ENCODE measurements at places on chromosomes 6 and 20.
A peak's percentile ranks its signal among the peaks of the same experiment; 100 is the strongest.

GRCh38 chr6:44548319-44548718 is 160.8 kb downstream of the CDC5L start:
- DNase-seq, result no peak

GRCh38 chr20:3788685-3789155 is 2.2 kb upstream of the CENPB start:
- no peak for DNase-seq

- DNase-seq, result no peak
Observed at GRCh38 chr6:104123227-104123626, 736.5 kb downstream of the HACE1 start.

- DNase-seq, result peak; percentile 67
Observed at GRCh38 chr6:135176464-135176863, 4.6 kb upstream of the MYB start.

DNA sequence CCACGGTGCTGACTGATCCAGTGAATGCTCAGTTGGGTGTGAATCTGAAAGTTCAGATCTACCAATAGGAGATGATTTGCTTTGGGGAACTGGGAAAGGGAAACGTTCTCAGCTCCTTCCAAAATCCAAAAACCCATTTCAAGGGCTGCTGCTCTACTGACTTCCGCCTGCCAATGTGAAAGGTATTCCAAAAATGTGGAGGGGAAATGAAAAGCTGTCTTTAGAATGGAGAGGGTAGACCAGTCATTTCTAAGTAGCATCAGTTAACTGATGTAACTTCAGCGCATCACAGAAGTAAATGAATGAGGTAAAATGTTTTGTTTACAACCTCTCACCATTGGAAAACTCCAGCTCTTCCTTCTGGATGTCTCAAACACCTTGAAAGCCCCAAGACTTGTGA is 19.6 kb upstream of the EYA2 start:
- DNase-seq, result no peak

DNA sequence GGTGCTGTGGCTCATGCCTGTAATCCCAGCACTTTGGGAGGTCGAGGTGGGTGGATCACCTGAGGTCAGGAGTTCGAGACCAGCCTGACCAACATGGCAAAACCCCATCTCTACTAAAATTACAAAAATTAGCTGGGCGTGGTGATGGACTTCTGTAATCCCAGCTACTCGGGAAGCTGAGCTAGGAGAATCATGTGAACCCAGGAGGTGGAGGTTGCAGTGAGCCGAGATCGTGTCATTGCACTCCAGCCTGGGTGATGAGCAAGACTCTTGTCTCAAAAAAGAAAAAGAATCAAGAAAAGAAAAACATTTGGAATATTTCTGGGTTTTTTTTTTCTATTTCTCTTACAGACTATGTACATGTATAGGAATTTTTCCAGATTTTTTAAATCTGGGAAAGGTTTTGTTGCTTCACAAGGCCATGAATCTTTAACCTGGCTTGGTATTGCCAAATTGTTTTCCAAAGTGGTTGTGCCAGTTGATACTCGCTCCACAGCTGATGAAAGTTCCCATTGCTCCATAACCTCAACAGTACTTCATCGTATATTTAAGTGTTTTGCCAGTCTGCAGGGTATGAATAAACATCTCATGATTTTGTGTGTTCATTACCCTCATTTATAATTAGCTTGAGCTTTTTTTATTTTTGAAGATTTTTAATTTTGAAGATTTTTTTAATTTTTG is 33.5 kb downstream of the RNF217 start:
- DNase-seq, result no peak

GRCh38 chr6:152598901-152599537 is 38.1 kb downstream of the SYNE1 start:
- no peak for DNase-seq

- DNase-seq, result no peak
Observed at GRCh38 chr6:169858293-169858934, 107.0 kb downstream of the ERMARD start.

- DNase-seq, result no peak
Observed at GRCh38 chr20:33318096-33318429, 35.0 kb downstream of the BPIFB1 start.

DNA sequence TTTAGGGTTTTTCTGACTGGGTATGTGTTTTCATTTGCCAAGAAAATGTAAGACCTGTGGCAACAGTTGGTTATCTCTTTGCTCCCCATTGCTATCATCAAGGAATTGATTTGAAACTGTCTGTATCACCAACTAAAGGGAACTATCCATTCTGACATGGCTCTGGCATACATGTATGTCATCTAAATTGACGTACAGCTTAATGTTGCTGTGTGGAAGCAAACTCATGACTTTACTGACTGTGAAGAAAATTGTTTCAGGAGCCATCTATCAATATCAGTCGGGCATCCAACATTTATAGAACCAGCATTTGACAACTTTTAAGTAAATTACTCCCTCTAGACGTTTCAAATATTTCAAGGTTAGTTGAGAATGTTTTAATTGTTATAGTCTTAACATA is 555.8 kb upstream of the EPHA7 start:
- no peak for DNase-seq

DNA sequence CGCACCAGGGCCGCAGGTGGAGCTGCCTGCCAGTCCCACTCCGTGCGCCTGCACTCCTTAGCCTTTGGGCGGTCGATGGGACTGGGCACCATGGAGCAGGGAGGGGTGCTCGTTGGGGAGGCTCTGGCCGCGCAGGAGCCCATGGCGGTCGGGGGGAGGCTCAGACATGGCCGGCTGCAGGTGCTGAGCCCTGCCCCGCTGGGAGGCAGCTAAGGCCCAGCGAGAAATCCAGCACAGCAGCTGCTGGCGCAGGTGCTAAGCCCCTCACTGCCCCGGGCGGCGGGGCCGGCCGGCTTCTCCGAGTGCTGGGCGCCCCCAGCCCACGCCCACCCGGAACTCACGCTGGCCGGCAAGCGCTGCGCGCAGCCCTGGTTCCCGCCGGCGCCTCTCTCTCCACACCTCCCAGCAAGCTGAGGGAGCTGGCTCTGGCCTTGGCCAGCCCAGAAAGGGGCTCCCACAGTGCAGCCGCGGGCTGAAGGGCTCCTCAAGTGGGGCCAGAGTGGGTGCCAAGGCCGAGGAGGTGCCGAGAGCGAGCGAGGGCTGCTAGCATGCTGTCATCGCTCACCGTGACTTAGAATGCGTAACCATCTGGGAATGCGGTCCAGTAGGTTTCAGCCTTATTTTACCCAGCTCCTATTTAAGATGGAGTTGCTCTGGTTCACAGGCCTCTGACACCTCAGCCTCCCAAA is 77.3 kb downstream of the C6orf52 start:
- DNase-seq, result no peak

DNA sequence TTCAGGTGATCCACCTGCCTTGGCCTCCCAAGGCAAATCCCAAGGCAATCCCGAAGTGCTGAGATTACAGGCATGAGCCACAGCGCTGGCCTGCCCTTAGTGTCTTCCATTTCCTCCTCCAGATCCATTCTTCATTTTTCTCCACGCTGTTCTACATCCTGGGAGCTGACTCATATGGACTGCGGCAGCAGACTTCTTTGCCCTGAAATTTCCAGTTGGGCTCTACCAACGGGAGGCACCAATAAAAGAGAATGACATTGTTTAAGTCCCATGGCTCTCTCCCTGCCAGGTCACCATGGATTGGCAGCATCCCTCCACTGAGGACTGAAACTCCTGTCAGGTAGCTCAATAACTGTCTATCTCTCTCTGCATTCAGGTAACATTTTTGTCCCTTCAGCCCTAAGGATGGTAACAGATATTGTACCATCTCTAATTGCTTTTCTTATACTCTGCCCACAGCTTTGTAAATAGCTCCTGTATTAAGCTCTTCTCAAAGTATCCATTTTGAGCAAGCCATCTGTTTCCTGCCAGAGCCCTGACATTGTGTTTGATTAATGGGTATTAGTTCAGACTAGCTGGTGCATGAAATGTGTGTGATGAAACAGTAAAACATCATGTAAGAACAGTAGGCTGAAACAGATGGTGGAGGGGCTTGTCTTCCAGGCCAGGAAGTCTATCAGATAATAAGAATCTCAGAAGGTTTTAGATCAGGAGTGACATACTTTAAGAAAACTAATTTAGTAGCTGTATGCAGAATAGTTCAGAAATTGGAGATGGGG is 3.6 kb downstream of the TBCC start:
- DNase-seq, result no peak

- DNase-seq, result no peak
Observed at GRCh38 chr6:43122146-43122545, 46.0 kb downstream of the PTK7 start.

GRCh38 chr6:114202389-114202788 is 140.4 kb downstream of the HS3ST5 start:
- no peak for DNase-seq

GRCh38 chr6:155154158-155154830 is 109.5 kb upstream of the CLDN20 start:
- peak; percentile 81 for DNase-seq

DNA sequence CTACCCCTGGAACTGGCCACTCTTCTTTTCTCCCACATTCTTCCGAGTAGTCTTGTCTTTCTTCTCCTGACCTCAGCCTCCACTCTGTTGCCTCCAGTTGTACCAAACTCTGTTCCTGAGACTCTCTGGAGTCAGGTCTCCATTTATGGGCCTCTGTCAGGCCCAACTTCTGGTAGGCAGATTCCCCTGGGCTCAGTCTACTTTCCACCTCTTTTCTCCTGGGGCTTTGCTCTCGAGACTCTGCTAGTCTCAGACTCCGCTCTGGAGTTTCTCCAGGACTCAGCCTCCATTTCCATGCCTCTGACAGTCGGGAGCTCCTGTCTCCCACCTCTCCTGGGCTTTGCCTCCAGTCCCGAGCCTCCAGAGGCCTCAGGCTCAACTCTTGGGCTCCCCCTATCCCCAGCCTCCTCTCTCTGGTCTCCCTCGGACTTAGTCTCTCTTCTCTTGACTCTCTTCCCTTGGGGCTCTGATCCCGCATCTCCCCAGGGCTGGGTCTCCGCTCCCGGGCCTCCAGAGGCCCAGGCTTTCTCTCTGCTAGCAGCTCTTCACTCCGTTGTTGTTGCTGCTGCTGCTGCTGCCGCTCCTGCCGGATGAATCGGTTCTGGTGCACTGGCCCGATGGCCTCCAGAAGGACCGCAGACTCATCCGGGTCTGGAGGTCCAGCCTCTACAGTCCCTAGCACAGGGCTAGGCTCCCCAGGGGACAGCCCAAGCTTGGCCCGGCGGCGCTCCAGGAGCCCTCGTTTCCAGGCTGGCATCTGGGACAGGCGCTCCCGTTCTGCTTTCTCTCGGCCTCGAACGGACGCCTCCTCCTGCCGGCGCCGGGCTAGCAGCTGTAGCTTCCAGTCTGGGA is 1.1 kb downstream of the PPP1R18 start:
- DNase-seq, result peak; percentile 45

- DNase-seq, result no peak
Observed at GRCh38 chr6:107128175-107128574, 12.9 kb upstream of the BEND3 start.

DNA sequence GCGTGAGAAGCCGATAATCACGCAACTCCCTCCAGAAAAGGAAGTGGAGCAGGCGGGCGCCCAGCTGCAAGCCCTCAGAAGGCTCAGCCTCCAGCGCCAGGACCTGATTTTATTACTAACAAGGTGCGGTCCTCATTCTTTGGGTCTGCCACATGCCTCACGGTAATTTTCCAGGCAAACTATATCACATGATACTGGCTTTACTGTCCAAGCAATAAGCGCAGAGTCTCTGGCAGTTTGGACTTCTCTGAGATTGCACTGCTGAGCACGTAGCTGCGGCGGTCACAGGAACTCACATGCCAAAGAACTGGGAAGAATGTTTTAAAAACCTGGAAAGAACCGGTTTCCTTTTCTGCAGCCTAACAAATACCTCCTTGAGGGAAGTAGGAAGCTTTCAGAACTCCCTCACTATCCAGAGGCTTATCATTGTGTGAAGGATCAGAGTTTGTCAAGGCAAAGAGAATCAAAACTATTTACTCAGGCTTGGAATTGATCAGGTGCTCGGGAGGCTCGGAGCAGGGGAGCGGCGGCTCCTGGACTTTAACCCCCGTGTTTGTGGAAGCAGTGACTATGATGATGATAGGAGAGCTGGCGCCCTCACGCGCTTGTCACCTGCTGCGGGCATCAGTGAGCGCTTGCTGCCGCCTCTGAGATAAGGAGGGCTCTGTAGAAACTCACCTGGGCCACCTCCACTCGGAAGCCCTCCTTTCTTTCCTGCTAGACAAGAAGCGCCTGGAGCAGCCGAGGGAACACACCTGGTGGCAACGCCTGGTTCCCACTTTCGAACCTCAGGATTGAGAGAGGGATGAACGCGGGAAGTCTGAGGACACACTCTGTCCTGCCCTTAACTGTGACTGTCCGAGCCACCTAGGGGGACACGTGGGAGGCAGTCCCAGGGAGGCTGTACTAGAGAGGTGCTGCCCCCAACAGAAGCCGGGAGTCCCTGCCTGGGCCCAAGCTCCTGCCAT is 27.2 kb upstream of the SYNJ2 start:
- peak; percentile 35 for DNase-seq

GRCh38 chr6:152478377-152479010 is 158.7 kb downstream of the SYNE1 start:
- no peak for DNase-seq

DNA sequence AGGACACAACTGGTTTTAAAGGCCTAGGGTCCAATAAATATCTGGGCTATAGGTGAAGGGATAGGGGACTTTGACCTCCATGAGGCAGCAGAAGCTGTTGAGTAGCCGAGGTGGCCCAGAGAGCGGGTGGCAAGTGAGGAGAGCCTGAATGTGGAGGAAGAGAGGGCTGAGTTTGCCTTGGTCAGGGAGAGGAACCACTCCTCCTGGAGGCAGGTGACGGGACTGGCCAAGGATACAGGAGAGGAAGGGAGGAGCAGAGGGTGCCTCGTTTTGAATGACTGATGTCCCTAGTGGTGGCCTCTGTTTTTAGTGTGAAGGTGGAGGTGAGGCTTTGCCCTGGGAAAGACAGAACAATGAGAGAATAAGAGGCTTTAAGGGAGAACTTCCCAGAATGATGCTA is 19.1 kb upstream of the AAR2 start:
- no peak for DNase-seq

DNA sequence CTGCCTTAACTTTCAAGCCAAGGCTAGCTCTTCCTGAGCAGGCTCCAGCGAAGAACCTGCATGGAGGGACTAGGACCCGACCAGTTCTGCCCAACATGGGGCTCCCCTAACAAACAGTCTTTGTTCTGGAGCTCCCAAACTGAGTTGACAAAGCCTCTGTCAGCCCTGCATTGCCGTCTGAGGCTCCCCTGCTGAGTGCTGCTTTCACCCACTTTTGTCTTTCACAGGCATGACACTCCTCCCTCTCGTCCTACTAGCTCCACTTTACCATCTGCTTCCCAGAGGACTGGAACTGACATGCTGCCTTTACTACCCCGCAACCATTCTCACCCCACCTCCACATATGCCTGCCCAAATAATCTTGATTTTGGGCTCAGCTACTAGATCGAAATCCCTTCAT is 45.1 kb upstream of the B4GALT5 start:
- no peak for DNase-seq
